ENCODE measurements at places on chromosomes 5 and 9.
A peak's percentile ranks its signal among the peaks of the same experiment; 100 is the strongest.

GRCh38 chr5:178298283-178298807 lies 65.7 kb upstream of the PHYKPL start:
- no peak for DNase-seq

DNA sequence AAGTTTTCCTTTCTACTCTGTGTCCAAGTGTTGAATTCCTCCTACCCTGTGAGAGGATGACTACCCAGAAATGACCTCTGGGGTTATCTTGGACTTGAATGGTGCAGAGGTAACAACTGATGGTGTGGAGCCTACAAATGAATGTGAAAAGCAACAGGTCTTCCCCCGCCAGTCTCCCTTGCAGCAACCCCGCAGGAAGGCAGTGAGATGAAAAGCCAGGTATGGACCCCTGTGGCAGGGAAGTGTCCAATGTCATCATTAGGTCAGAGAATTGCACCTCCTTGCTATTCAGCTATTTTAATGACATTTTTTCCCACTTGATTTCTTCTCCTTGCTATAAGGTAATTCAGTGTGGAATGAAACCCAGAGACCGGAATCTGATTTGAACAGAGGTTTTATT lies 58.5 kb downstream of the MAT2B start:
- DNase-seq = no peak

DNA sequence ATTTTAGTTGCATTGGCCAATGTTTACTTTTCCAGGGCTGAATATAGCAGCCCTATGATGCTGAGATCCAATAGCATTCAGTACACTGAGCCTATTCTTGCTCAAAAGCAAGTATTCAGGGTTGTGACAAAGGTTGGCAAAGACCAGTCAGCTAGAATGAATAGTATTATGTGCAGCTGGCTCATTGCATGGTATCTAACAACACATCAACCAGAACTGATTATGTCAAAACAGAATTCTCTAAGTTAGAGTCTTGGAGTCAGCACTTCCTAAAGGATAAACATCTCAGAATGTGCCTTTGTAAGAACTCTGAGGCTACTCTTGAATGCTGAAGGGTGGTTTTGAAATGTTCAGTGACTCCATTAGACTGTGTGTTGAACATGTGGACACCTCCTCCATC lies 774.5 kb upstream of the RGMB start:
- DNase-seq = no peak

- DNase-seq = no peak
Measured at GRCh38 chr5:136082390-136083193, 50.1 kb upstream of the SMAD5 start.

GRCh38 chr9:78031893-78032729 lies 500 bp upstream of the GNAQ start:
- DNase-seq = peak; percentile 63

DNA sequence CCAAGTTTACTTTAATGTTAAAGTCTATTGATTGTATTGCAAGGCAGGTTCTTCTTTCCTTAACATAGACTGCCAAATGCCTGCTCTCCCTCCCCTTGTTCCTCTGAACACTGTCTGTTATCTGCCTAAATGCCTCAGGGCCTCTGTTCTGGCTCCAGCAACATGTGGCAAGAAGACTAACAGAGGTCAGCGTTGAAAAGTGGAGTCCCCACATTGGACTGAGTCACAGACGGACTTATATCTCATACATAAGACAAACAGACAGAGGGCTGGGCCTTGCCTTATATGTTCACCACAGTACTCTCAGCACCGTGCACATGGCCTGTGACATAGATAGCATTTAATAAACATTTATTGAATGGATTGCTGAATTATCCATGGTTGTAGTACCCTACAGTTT lies 91.4 kb downstream of the TSSK1B start:
- DNase-seq = no peak

- no peak for DNase-seq
Measured at GRCh38 chr9:111978616-111979015, 82.0 kb downstream of the UGCG start.

DNA sequence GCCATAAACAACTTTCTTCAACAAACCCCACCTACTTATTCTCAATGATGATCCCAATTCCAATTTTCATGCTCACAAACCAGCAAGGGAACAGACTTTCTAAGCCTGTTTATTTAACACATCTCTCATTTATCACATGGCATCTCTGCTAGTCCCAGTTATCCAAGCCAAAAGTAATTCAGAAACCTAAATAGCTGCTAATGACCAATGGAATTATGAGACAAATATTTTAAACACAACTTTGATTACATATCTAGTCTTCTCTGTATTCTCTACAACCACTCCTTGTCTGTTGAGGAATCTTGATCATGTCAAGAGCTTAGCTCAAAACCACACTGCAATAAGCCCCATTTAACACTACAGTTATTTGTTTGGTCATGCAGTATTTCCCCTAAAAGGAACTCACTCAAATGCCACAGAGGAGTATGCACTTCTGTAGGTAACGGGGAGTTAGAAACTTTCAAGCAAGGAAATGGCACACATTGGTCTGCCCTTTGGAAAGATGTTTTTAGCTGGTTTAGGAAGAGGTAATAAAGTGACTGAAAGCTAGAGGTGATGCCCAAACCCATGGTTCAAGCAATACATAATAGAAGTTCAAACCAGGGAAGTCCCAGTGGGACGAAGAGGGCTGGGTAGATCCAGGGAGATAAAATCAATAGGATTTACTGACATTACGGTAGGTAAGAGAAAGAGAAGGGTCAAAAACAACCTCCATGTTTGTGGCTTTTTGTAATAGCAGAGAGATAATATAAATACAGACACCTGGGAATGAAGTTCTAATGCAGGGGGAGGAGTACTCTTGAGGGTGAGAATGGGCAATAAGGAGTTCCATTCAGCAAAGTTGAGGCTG lies 42.1 kb upstream of the HTR4 start:
- DNase-seq = no peak
